T-helper 1 cell treated with Interleukin-12 subunit alpha and Interleukin-12 subunit beta and Interleukin-4 antibody, amounts not matched to agents 30 ng/mL and 1 ng/mL, for 36 hours (primary cell): ENCODE measurements at places on chromosomes 16 and 17. TPM values are rescaled to one million over a fixed set of nuclear protein-coding genes. Genes with fewer than 3 reads are reported as not detected.

The SLFN14 gene
- 0.10 TPM in 1 of 2 replicates, not detected in the other for total RNA-seq

The OR1F1 gene
- not detected in 2 replicates for total RNA-seq

The FOXL1 gene
- total RNA-seq, result not detected in 2 replicates

The NPIPB8 gene
- 1.6 and 1.9 TPM in 2 replicates for total RNA-seq

The PPY gene
- not detected in 2 replicates for total RNA-seq

The KRT20 gene
- not detected in 2 replicates for total RNA-seq

The SLC16A3 gene
- 142 TPM in 2 replicates for total RNA-seq

The CHST4 gene
- total RNA-seq, result not detected in 2 replicates

The KIF18B gene
- 54.0 and 55.2 TPM in 2 replicates for total RNA-seq

The FBXW10B gene
- 3.6 and 4.6 TPM in 2 replicates for total RNA-seq

The OGFOD1 gene
- 52.5 and 57.2 TPM in 2 replicates for total RNA-seq

The KRT25 gene
- not detected in 2 replicates for total RNA-seq

The KCNH6 gene
- not detected in 2 replicates for total RNA-seq

The SHISA9 gene
- not detected in 2 replicates for total RNA-seq

The VMO1 gene
- 0.51 TPM in 1 of 2 replicates, not detected in the other for total RNA-seq

The MGAT5B gene
- total RNA-seq, result 4.4 and 4.8 TPM in 2 replicates

The PRKCA gene
- 132 and 134 TPM in 2 replicates for total RNA-seq

The SLFN12L gene
- 104 and 109 TPM in 2 replicates for total RNA-seq

The CMTM2 gene
- total RNA-seq, result 3.1 and 3.4 TPM in 2 replicates

The CD300LB gene
- not detected in 2 replicates for total RNA-seq

The SEPTIN1 gene
- total RNA-seq, result 355 and 356 TPM in 2 replicates

The IL32 gene
- total RNA-seq, result 4,509 and 4,510 TPM in 2 replicates

The KRT24 gene
- not detected in 2 replicates for total RNA-seq

The SCGB1C2 gene
- total RNA-seq, result not detected in 2 replicates

The CA7 gene
- not detected in 2 replicates for total RNA-seq

The CCL1 gene
- total RNA-seq, result 22.4 and 27.2 TPM in 2 replicates

The GAST gene
- not detected in 2 replicates for total RNA-seq

The INPP5K gene
- 47.4 and 53.8 TPM in 2 replicates for total RNA-seq

The GLTPD2 gene
- total RNA-seq, result not detected in 2 replicates

The OR1A1 gene
- total RNA-seq, result not detected in 2 replicates

The MT4 gene
- total RNA-seq, result not detected in 2 replicates

The FTSJ3 gene
- total RNA-seq, result 57.7 and 64.8 TPM in 2 replicates

The PRPSAP2 gene
- total RNA-seq, result 49.2 and 50.4 TPM in 2 replicates

The CFAP97D1 gene
- total RNA-seq, result not detected in 2 replicates

The TTYH2 gene
- 9.2 and 11.0 TPM in 2 replicates for total RNA-seq
